ENCODE measurements at places on chromosomes 1 and 21.

GRCh38 chr1:10508511-10508951 is 33.8 kb downstream of the PEX14 start:
- DNase-seq: no peak

GRCh38 chr1:3775490-3776230 is 3.1 kb downstream of the SMIM1 start:
- no peak for DNase-seq

DNA sequence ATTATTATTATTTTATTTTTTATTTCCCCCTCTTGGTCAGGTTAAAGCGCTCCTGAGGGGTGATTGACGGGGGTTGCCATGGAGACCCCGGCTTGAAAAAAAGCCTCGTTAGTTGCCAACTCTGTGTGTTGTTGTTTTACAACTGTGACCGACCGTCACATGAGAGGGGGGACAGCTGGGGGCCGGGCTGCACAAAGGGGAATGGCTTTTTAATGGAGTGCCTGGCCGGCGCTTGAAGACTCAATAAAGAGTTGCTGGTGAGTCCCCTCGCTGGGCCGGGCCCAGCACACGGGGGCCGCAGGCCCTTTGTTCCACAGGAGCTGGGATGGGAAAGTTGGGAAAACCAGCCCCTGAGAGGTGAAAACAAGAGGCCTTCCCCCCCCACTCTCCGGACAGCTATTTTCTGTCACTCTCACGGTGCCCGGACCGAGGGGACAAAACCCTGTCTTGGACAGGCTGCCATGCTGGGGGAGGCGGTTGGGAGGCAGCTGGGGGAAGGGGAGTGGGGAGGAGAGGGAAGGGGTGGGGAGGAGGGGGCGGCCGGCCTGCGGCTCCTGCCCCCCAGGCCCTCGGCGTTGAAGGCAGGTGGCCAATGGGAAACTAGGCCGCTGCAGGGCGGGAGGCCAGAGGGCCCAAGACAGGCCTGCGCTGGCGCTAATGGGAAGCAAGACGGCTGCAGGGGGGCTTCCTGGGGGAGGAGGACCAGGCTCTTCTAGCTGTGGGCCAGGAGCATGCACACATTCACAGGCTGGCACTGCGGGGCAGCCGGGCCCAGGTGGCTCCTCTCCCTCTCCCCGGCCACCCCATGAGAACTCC is 67.6 kb downstream of the CASZ1 start:
- DNase-seq: no peak

DNA sequence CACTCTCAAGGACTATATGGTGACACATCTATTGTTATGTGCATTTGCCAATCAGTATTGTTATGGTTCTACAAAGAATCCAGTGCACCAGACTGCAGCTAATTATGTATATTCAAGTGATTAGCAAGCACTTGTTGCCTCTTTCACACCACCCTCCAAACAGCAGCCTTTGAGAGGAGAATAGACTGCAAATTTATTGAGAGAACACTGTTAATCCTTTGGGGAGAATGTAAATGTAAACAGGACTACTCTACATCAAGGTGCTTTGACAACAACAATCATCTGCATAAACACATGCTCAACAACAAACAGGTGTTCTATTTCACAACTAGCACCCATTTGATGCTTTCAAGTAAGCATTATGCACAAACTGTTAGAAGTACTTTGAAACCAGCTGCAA is 117.4 kb downstream of the AKT3 start:
- no peak for DNase-seq

GRCh38 chr1:7885513-7886404 is 32.9 kb upstream of the UTS2 start:
- peak; percentile 5 for DNase-seq

- no peak for DNase-seq
These were observed 207.7 kb downstream of the BARHL2 start for GRCh38 chr1:90509225-90510048.

- DNase-seq: no peak
These were observed 137.1 kb downstream of the PBX1 start for GRCh38 chr1:164695956-164696665.

DNA sequence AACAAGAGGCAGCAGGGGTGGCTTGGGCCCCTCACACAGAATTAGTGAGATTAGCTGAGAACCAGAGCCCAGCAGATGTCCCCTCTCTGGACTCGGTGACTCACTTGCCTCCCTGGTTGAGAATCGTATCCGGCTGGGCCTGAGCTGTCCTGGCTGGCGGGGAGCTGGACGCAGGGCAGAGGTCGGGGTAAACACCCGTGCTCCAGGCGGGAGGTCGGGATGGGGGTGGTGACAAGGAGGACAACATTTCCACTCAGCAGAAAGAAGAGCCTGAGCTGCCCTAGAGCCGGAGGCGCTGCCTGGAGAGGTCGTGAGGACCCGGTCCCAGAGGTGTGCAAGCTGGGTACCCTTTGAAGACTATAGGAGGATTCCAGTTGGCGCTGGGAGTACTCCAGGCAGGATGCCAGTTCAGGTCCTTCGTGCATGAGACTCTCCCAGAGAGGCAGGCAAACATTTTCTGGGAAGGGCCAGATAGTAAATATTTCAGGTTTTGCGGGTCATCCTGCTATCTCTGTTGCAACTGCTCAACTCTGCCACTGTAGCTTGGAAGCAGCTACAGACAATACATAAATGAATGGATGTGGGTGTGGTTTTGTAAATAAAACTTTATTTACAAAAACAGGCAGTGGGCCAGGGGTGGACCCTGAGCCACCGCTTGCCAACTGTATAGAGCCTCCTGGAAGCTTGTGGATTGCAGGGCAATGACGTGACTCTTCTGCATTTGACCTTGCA is 116.8 kb upstream of the WNT4 start:
- no peak for DNase-seq

DNA sequence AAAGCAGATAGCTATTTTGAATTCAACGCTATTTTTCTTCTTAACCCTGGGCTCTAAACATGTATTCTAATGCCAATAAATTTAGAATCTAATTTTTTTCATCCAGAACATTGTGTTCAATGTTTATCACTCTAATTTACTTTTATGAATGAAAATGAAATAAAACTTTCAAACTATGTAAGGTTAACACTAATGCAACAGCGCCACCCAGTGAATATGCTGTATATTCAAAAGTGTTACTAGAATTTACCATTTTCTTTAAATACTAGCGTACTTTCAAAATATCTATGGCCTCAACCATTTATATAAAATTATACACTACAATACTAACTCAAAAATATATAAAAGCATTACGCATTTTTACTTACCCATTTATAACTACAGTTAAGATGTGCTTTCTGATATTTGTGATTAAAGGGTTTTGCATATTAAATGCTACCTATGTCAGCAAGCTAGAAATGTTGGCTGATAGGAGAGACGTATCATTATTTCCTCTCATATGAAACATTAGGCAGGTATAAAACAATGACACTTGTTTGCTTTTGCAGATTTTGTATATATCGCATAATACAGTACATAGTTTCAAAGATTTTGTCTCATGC is 5.9 kb upstream of the NUF2 start:
- DNase-seq: no peak

- no peak for DNase-seq
These were observed 21.7 kb downstream of the SSBP3 start for GRCh38 chr1:54384471-54384870.

DNA sequence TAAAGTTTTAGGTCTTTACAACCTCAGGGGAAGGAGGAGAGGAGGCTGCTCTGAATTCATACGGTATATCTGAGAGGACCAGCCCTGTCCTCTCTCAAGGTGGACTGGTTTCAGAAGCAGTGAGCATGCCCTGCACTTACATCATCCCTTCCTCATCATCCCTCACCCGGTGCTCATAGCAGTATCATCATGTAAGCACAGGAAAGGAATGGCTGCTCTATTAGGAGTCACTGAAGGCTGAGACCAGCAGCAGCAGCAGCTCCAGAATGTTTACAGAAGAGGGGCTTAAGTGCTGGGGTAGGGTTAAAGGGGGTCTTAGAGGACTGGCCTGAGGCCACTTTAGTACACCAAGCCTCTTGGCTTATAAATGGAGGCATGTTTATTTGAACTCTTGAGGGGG is 185.9 kb downstream of the AK5 start:
- no peak for DNase-seq

DNA sequence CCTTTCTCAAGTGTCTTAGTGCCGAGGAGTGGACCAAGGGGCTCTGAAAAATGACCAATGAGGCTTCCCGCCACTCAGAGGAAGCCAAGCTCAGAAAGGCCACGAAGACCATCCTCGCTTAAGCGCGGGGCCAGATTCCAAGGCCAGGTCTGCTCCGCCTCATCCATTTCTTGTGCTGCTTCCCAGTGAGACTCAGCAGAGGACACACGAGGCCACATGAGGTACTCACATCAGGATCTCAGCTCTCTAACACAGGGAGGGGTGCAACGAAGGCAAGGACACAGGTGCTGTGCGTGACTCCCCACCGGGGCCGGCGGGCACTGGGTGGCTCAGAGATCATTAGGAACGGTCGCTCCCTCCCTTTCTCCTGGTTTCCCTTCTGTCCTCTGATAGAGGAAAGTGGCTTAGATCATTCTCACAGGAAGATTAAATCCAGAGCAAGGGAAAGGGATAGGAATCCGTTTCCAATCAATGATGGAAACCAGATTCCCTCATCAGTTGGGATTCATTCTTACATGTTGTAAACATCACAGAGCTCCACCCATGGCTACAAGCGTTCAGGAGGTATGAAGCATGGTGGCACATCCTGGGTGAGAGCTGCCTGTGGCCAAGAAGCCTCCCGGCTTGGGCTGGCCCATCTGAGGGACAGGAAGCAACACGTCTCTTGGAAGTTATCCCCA is 46.7 kb downstream of the CAPZB start:
- DNase-seq: no peak

DNA sequence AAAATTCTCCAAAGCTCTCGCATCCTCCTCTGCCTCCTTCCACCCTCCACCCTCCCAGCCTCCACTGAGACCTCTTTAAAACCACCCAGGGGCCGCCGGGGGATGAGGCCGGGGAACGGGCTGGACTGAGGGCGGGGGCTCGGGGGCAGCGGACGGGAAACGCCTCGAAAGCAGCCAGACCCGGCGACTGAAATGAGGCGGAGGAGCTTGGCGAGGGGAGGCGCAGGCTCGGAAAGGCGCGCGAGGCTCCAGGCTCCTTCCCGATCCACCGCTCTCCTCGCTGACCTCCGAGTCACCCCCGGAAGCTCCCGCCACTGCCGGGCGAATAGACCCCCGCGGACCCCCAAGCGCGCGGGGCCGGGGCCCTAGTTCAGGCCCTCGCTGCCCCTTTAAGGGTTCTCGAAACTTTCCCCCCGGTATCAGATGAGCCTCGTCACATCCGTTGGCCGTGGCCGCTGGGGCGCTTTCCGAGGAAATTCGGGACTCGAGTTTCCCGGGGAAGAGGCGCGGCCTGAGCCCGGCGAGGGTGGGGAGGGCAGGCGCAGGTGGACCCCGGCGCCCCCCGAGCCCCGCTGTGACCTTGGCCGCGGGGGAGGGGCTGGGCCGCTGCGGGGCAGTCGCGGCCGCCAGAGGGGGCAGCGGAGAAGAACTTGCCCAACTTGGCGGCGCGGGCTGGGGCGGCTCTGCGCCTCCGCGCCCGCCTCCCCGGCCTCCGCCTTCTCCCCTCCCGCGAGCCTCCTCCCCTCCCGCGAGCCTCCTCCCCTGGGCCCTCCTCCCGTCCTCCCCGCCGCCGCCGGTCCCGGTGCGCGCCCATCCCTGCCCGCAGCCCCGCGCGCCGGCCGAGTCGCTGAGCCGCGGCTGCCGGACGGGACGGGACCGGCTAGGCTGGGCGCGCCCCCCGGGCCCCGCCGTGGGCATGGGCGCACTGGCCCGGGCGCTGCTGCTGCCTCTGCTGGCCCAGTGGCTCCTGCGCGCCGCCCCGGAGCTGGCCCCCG is at the start of gene BACE2:
Gene BACE2, plus strand, starts transcription at position 813 of the 995 bp plus-strand sequence. Its CDS starts 104 bp downstream, at position 917.
- peak; percentile 50 for DNase-seq

DNA sequence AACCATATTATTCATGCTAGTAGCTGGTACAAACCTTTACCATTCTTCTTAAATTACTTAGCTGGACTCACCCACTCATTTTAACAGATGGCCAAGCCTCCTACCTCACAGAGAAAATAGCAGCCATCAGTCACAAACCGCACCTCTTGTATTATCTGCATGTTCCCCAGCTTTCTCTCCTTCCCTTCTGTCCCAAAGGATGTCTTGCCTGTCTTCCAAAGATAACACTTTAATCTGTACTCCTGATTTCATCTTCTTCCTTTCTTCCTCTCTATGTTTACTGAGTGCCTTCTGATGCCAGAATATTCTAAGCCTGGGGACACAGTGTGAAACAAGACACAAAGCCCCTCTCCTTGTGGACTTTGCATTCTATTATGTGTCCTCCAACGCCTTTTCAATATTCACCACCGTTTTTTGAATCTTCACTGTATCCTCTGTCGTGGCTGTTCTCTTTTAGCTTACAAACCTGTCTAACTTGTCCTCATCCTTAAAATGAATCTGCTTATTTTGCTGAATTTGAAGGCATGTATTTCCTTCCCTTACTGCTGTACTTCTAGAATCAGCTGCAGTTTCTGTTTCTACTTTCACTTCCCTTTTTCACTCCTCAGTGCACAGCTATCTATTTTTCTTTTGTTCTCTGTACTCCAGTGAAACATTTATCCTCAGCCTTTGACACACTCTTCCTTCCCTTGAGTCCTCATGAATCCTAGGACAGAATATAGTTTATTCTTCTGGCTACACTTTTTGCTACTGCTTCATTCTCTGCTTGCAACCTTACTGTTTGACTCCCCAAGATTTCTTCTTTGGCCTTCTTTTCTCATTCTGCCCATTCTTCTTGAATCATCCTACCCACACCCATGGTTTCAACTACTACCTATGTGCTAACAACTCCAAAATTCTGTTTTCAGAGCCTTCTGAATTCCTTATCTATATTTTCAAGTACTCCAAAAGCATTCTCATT is 216.9 kb upstream of the SAMSN1 start:
- DNase-seq: peak; percentile 10

DNA sequence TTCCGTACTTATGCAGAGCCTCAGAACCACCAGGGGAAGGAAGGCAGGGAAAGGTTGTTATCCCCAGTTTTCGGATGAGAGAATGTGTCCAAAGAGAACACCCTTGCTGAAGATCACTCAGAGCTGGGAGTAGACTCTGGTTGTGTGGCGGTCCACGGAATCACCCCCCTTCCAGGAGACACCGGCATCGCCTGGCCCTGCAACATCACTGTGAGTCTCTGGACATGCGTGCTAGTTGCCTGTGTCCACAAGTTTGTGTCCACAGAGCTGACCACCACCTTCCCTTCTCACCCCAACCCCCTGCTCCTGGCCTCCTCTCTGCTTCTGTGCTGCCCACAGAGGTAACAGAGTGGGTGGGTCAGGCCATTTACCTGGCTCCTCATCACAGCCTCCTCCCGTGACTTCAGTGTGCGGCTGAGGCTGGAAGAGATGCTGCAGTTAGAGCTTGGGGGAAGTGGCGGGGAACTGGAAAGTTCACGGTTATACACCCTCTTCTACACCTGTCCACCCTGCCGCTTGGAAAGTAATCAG is 7.3 kb downstream of the MYBPH start:
- no peak for DNase-seq
